ENCODE measurements at places on chromosomes 11 and 22.
A peak's percentile ranks its signal among the peaks of the same experiment; 100 is the strongest.

- DNase-seq = no peak
These were observed 15.8 kb downstream of the SCN4B start for GRCh38 chr11:118136801-118137200.

DNA sequence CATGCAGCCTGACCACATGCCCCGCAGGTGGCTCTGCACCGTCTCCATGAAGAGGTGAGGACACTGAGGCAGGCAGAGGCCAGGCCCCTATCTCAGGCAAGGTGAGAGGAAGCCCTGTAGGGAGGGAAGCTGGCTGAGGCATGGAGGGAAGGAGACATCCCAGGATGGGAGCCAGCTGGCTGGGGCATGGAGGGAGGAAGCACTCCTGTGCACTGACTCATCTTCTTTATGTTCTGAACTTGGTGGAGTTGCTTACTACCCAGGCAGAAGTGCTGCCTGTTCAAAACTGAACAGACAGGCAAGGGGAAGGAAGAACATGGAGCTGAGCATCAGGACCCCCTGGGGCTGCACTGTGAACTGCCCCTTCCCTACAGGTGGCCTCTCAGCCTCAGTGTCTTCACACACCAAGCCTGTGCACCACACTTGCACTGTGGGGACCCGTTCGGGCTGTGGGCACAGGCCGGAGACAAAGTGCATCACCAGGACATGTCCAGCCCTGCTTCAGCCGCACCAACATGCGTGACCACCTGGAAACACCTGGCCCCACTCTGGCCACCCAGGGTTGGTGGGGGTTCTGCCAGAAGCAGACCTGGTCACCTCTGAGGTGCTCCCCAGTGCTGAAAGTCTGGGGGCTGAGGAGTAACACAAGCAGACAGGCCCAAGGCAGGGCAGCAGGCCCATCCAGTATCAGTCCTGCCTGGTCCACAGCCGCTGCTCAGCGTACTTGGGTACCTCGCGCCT, 55.5 kb downstream of the DGCR2 start:
- DNase-seq = no peak

DNA sequence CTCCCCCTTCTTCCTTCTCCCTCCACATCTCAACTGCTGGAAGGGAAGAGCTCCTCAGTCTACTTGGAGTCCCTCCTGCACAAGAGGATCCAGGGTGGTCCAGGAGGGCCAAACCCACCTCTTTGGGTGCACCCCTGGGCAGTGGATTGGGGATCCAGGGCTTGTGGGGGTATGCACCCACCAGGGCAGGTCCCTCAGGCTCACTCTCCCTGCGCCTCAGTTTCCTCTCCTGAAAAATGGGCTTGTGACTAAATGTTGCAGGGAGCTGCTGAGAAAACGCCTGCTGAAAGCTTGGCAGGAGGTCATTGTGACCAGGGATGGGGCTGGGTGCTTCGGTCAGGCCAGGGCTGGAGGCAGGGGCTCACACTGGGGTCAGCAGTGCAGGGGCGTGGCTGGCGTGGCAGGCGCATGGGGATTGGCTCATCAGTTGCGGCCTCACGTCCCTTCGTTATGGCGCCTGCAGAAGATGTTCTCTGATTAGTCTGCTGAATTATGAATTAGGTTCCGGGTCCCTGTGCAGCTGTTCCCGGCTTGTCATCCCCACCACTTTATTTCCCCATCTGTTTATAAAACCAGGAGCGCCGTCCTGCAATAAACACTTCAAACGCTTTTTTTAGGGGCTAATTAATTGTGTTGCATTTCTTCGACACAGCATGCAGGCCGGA, 25.7 kb upstream of the CCDC188 start:
- DNase-seq = no peak

GRCh38 chr11:45885274-45885920, at the start of gene MAPK8IP1:
MAPK8IP1 (plus strand) TSS chr11:45885651; CDS start chr11:45885821, 170 bp downstream.
- peak; percentile 33 for DNase-seq

DNA sequence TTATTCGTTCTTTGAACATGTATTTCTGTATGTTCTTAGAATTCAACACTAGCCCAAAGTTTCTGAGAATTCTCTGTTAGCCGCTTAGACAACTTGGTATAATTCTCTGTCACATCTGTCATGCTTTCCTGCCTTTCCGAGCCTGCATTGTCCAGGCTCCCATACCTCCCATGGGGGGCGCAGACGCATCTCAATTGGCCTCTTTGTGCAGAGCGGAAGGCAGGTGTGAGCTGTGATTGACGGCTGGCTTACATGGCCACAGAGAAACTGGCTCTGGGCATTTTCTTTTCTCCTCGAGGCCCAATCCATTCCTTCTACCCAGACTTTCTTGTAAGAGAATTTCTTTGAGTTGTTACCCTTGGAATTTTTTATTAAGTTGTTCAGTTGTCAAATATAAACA, 132.7 kb upstream of the SESN3 start:
- no peak for DNase-seq

Data from hematopoietic multipotent progenitor cell treated with erythropoietin and hydrocortisone succinate and interleukin-3 and kit ligand, for 17 days (in vitro differentiated cells).